ENCODE measurements at places on chromosomes 7 and 10. TPM values are rescaled to one million over a fixed set of nuclear protein-coding genes. Genes with fewer than 3 reads are reported as not detected.

Gene GIMAP7
- 2.2 TPM for polyA plus RNA-seq

Gene SLC29A4
- polyA plus RNA-seq = 55.1 TPM

Gene BTAF1
- 4.0 TPM for polyA plus RNA-seq

Gene EPO
- polyA plus RNA-seq = not detected
